Non-pigmented ciliary epithelial cell (primary cell): ENCODE measurements at places on chromosomes 3 and 15.

GRCh38 chr3:177104299-177104992 is 92.8 kb downstream of the TBL1XR1 start:
- no peak for DNase-seq

- no peak for DNase-seq
These were observed 50.3 kb downstream of the EMC4 start for GRCh38 chr15:34275154-34275553.

- no peak for DNase-seq
These were observed 37.9 kb downstream of the GLDN start for GRCh38 chr15:51379390-51379789.

GRCh38 chr15:46251903-46252302 is 617.1 kb downstream of the SQOR start:
- no peak for DNase-seq

- no peak for DNase-seq
These were observed at the start of gene DPPA4 for GRCh38 chr3:109337393-109337792. Gene DPPA4, minus strand, starts transcription at chr3:109337546. Its CDS starts 29 bp downstream, at chr3:109337517.

GRCh38 chr3:157753787-157754136 is 250.5 kb upstream of the VEPH1 start:
- DNase-seq: no peak

DNA sequence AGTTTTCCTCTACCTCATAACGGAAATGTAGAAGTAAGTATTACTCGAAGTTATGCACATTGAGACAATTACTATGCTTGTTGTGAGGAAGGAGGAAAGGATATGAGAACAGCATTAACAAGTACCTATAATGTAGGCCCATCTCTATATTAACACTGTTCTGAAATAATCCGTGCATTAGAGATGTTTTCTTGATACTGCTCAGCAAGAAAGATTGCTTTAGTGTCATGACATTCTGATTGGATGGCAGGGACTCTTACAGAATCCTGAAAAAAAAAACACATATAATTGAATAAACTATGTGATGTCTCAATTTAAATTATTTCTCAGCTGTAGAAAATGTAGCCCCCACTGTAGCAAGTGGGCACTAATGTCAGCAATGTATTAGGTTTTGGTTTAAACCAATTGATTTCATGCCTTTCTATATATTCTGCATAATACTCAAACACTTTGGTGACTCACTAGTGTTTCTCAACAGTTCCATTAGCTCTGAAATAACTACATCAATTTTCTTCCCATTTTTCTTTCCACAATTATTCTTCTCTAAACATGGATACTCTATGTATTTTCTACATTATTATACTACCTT is 598.3 kb upstream of the BCHE start:
- no peak for DNase-seq
